Activated CD4-positive, alpha-beta T cell treated with anti-CD3 and anti-CD28 coated beads, Interleukin-2, amount 50 U/mL, for 4 hours (primary cell): ENCODE measurements at places on chromosomes 6 and 20.

DNA sequence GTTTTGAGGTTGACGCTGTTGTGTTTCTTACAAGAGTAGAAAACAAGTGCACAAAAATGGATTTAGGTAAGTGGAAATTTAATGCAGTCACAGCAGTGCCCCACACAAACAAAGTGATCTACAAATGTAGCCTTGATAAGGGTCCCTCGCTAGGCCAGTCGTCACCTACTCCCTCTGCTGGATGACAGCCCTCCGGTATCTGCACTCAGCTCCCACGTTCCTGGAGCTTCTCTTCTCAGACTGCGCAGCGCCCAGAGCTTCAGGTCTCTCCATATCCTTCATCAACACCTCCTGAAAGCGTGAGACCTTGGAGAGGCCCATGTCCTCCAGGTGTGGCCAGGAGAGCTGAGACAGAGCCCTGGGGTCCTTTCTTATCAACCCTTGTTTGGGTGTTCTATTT lies 58.3 kb upstream of the MAP3K4 start:
- no peak for DNase-seq

DNA sequence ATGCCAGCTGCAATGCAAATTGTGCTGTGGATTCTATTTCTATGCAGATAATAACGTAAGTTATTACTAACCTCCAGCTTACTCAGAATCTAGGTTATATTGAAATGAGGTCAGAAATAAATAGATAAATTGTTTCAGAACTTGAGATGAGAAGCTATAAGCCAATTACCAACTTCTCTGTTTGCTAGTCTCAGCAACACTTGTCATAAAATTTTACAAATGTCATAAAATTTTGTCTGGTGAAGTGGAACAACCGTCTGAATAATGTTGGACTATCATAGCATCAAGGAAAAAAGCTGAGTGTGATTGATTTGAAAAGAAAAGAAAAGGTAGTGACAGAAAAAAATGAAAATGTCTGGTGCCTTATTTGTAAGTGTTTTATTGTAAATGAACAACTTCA lies 36.7 kb downstream of the COL9A1 start:
- DNase-seq: no peak

DNA sequence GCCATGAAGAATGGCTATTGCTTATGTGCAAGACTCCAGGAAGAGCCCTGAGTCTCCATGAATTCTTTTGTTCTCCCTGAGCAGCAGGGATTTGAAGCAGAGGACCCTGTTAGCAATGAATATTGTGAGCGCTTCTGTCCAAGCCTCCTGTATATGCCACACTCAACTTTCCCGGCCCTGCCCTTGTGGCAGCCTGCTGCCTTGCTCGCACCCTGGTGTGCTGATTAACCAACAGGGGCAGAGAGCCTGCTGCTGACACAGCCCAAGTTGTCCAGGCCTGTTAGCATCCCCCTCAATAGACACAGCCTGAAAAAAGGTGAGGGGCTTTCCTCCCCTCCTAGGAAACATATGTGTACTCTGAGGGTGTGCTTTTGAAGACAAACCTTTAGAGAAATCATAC lies 131.4 kb downstream of the BMP2 start:
- no peak for DNase-seq

- no peak for DNase-seq
Observed at GRCh38 chr6:151627689-151628444, 134.1 kb downstream of the CCDC170 start.

GRCh38 chr6:42530751-42531150 lies 33.1 kb upstream of the UBR2 start:
- no peak for DNase-seq

DNA sequence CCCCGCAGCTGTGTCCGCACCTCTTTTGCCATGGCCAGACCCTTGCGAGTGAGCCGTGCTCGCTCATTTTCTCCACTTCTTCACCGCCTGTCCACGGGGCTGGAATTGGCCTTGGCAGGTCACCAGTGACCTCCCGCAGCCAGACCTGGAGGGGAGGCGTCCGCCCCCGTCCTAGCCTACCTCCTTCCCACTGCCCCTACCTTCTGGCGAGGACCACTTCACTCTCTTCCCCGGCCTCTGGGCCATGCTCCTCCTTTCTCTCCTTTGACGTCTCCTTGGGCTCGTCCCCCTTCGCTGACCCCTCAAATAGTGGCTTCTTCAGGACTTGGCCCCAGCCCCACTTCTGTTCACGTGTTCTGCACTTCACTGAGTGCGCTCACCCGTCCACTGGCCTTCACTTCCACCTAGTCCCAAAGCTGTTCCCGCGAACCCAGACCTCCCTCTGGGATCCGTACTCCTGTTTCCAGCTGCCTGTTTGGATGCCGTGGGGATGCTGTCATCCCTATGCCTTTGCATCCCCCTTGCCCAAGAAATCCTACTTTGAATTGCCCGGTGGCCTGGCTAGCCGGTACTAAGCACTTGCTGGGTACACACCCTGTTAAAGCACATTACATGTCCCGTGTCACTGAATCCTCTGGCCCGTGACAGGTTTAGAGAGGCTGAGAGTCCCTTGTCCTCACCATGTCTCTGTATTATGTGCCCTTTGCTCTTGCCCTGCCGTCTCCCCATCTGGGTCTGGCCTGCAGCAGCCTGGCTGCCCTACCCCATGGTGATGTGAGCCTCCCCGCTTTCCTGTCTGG lies 33.0 kb downstream of the SPATA2 start:
- no peak for DNase-seq

GRCh38 chr6:77778527-77778926 lies 125.7 kb downstream of the MEI4 start:
- DNase-seq: no peak

DNA sequence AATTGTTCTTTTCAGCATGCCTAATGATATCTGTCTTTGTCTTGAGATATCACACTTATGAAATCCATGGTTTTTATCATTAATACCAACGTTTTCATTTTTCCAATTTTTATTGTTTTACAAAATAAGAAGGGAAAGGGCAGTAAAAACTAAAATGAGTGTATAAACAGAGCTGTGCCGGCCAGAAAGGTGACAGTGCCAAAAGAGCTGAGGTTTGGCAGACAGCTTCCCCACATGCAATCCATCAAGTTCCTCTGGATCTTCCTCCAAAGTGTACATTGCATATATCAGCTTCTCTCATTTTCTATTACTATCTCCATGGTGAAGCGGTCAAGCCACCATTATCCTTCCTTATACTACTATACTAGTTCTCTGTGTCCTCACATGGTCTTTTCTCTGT lies 10.1 kb upstream of the TMEM244 start:
- DNase-seq: no peak

DNA sequence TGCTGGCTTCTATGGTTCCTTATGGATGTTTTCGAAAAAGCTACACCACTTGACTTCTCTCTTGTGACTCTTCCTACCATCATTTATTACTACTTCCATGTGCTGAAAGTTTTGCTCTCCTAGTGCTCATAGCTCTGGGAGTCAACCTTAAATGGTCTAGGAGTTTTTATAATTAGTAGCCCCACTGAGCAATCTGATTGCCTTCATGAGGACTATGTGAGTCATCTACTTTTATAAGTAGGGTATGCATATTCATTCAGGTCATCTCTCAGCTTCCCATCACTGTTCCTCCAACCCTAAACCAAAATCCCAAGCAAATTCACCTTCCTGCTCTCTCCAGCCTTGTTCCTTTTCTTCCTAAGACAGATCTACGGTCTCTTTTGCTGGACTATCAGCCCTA lies 17.4 kb upstream of the FAXC start:
- no peak for DNase-seq
